ENCODE measurements at places on chromosomes 4 and X. TPM values are rescaled to one million over a fixed set of nuclear protein-coding genes. Genes with fewer than 3 reads are reported as not detected.

The SAGE1 gene
- not detected for total RNA-seq

The UCHL1 gene
- 770 TPM for total RNA-seq

The NONO gene
- total RNA-seq, result 307 TPM

The XG gene
- total RNA-seq, result 1.2 TPM

The TXK gene
- 0.86 TPM for total RNA-seq

The PIGA gene
- total RNA-seq, result 4.6 TPM

The VCX gene
- total RNA-seq, result not detected

The BMX gene
- not detected for total RNA-seq

The RTL5 gene
- 0.58 TPM for total RNA-seq

The CAPN6 gene
- 0.18 TPM for total RNA-seq

The C4orf50 gene
- total RNA-seq, result not detected

The VEGFD gene
- not detected for total RNA-seq

The KLB gene
- not detected for total RNA-seq

The ASMT gene
- total RNA-seq, result not detected

The USP51 gene
- total RNA-seq, result 1.2 TPM

The BBS7 gene
- total RNA-seq, result 17.9 TPM

The CFAP99 gene
- not detected for total RNA-seq

The CENPVL1 gene
- not detected for total RNA-seq

The UPF3B gene
- total RNA-seq, result 0.86 TPM

The C1QTNF7 gene
- total RNA-seq, result 0.89 TPM

The CFP gene
- total RNA-seq, result not detected

The USP17L18 gene
- not detected for total RNA-seq

The PCDH19 gene
- total RNA-seq, result under 0.01 TPM

The KIT gene
- total RNA-seq, result not detected

The DDX53 gene
- total RNA-seq, result not detected

The EPGN gene
- total RNA-seq, result not detected

The GPR82 gene
- total RNA-seq, result not detected

The MAPK10 gene
- total RNA-seq, result 10.1 TPM

The MID1 gene
- total RNA-seq, result 7.2 TPM

The GABRE gene
- total RNA-seq, result 1.9 TPM

The PCYT1B gene
- under 0.01 TPM for total RNA-seq

The STK32B gene
- total RNA-seq, result not detected

The SSX2B gene
- total RNA-seq, result not detected

The STAP1 gene
- total RNA-seq, result not detected

The ABCD1 gene
- 12.9 TPM for total RNA-seq

The MAGEC2 gene
- total RNA-seq, result not detected

The BMPR1B gene
- 0.29 TPM for total RNA-seq

The CLDN34 gene
- total RNA-seq, result not detected

The TCEAL7 gene
- 43.2 TPM for total RNA-seq

The F9 gene
- total RNA-seq, result not detected

The PITX2 gene
- total RNA-seq, result not detected

The PDE5A gene
- total RNA-seq, result 45.8 TPM

The CSAG2 gene
- not detected for total RNA-seq

The GLUD2 gene
- total RNA-seq, result 0.53 TPM

The TMEM31 gene
- total RNA-seq, result not detected

The RBMXL3 gene
- total RNA-seq, result not detected

The NLGN4X gene
- total RNA-seq, result not detected

The MTCP1 gene
- total RNA-seq, result 0.86 TPM
